ENCODE measurements at places on chromosomes 11 and 22. TPM values are rescaled to one million over a fixed set of nuclear protein-coding genes. Genes with fewer than 3 reads are reported as not detected.

DNA sequence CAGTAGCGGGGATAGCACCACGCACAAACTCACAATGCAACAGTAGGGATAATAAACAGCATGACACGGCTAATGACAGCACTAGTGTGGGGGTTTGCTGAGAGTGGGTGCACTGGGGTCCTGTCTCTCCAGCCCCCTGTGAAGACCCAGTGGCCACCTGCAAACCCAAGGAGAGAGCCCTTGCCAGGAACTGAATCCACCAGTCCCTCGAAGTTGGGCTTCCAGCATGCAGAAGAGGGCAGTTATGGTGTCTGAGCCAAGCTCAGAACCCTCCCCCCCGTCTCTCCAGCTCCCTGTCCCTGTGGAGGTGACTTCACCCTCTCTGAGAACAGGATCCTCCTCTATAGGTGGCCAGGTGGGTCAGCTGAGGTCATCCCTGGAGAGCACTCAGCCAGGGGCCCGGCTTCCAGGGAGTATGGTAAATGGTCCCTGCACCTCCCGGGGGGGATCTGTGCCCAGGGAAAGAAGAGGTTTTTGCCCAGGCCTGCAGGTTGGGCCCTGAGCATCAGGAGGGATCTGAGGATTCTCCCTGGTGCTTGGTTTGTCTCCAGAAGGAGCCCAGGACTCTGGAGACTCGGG lies 86.3 kb upstream of the PRR5 start:
- DNase-seq: no peak
- peaks cover 3% of the 10 kb centered on the region for H3K27me3 ChIP-seq
- H3K4me3 ChIP-seq: no peak overlapping the region
- H3K27ac ChIP-seq: no peak overlapping the region
- H3K36me3 ChIP-seq: no peaks in the 10 kb centered on the region

GRCh38 chr22:23267226-23268043 lies 87.1 kb downstream of the BCR start:
- no peak for DNase-seq
- H3K4me1 ChIP-seq: no peaks in the 10 kb centered on the region
- peaks cover 14% of the 10 kb centered on the region for H3K36me3 ChIP-seq
- no peak overlapping the region for H3K4me3 ChIP-seq
- no peaks in the 10 kb centered on the region for H3K27me3 ChIP-seq
- H3K27ac ChIP-seq: no peak overlapping the region

PNPLA5 gene
- not detected for total RNA-seq

APLP2 gene
- 326 TPM for total RNA-seq

ZDHHC24 gene
- 10.5 TPM for total RNA-seq

PTPN5 gene
- total RNA-seq: not detected

BTBD18 gene
- total RNA-seq: not detected

KCNJ1 gene
- total RNA-seq: not detected
